Activated T-helper 2 cell treated with anti-CD3 and anti-CD28 coated beads, Interferon-gamma antibody, Interleukin-2, Interleukin-4, amounts not matched to agents 10 μg/mL and 5 μg/mL and 100 μg/mL, durations not matched to agents 14 hours and 24 hours and 36 hours (primary cell): ENCODE measurements at places on chromosomes 5 and 9. TPM values are rescaled to one million over a fixed set of nuclear protein-coding genes. Genes with fewer than 3 reads are reported as not detected.

The S100Z gene
- 0.99 and 1.1 TPM in 2 replicates for total RNA-seq

DNA sequence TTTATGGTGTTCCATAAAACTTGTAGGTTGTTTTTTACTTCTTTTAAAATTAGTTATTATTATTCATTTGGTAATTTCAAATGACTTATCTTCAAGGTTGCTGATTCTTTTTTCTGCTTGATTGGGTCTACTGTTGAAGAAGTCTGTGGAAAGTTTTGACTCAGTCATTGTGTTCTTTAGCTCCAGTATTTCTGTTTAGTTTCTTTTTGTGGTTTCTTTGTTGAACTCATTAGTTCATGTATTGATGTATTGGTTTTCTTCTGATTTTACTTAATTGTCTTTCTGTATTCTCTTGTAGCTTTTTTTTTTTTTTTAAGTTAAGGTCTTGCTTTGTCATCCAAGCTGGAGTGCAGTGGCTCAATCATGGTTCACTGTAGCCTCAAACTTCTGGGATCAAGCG, 345.4 kb upstream of the MEF2C start:
- H3K27ac ChIP-seq = no peak overlapping the region
- no peak overlapping the region for H3K4me3 ChIP-seq
- DNase-seq = no peak
- no peaks in the 10 kb centered on the region for H3K36me3 ChIP-seq
- H3K4me1 ChIP-seq = peaks cover 7% of the 10 kb centered on the region
- no peaks in the 10 kb centered on the region for H3K27me3 ChIP-seq

GRCh38 chr9:9504869-9505268, 1107.9 kb downstream of the PTPRD start:
- no peak overlapping the region for H3K4me3 ChIP-seq
- no peaks in the 10 kb centered on the region for H3K4me1 ChIP-seq
- DNase-seq = no peak
- no peaks in the 10 kb centered on the region for H3K27me3 ChIP-seq

DNA sequence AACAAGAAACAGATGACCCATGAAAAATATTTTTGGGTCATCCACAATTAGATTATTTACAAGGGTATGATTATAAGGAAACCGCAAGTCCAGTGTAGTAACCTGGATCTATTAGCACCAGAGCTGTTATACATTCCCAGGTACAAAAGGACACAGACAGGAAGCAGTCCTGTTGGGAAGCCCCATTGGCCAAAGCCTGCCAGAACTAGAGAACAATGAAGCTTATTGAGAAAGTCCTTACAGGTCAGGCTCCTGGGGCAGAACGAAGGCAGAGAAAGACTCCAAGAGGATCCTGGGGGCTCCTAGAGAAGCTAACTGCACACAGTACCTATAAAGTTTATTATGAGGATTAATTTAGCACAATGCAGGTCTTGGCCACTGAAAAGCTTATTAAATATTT, 169.9 kb downstream of the PARP8 start:
- no peaks in the 10 kb centered on the region for H3K4me1 ChIP-seq
- DNase-seq = no peak
- H3K27me3 ChIP-seq = no peaks in the 10 kb centered on the region
- H3K27ac ChIP-seq = no peak overlapping the region
- peaks cover 42% of the 10 kb centered on the region for H3K36me3 ChIP-seq
- no peak overlapping the region for H3K4me3 ChIP-seq

- H3K36me3 ChIP-seq = no peaks in the 10 kb centered on the region
- H3K27me3 ChIP-seq = peaks cover 84% of the 10 kb centered on the region
- no peak overlapping the region for H3K4me3 ChIP-seq
- H3K27ac ChIP-seq = no peak overlapping the region
- no peak for DNase-seq
- H3K4me1 ChIP-seq = no peaks in the 10 kb centered on the region
Measured at GRCh38 chr9:976943-977837, 735 bp downstream of the DMRT3 start.

- no peak for DNase-seq
- H3K4me1 ChIP-seq = no peaks in the 10 kb centered on the region
- no peaks in the 10 kb centered on the region for H3K36me3 ChIP-seq
- H3K4me3 ChIP-seq = no peak overlapping the region
Measured at GRCh38 chr5:101929628-101930027, 366.5 kb downstream of the SLCO4C1 start.

DNA sequence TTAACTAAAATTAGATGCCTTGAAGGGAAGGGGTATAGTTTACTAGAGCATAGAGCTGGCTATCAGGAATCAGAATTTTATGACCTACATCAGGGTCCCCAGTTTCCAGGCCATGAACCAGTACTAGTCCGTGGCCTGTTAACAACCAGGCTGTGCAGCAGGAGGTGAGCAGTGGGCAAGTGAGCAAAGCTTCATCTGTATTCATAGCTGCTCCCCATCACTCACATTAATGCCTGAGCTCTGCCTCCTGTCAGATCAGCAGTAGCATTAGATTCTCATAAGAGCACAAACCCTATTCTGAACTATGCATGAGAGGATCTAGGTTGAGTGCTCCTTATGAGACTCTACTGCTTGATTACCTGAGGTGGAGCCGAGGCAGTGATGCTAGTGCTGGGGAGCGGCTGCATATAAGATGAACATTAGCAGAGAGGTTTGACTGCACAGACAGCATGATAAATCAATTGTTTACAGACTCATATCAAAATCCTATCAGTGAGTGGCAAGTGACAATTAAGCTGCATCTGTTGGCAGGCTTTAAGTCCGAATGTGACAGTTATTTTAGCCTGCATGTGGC, 44.6 kb downstream of the TAF11L14 start:
- no peak overlapping the region for H3K27ac ChIP-seq
- H3K27me3 ChIP-seq = no peaks in the 10 kb centered on the region
- H3K36me3 ChIP-seq = no peaks in the 10 kb centered on the region
- no peak for DNase-seq

DNA sequence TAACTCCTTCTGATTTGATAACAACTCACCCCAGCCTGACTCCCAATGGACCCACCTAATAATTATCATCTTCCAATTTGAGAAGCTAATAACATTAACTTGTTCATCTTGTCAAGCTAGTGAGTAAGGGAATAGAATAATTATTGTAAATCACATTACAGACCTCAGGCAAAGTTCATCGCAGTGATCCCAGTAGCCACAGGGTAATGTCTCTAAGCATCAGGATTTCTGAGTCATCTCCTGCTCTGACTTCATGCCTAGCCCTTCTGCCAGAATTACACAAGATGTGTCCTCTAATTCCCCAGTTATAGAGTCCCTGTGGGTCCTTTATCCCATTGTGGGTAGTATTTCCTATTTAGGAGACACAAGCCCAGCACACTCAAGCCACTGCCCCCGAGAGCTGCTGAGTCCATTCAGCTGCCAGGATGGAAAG, 365.7 kb downstream of the DEPDC1B start:
- no peaks in the 10 kb centered on the region for H3K4me1 ChIP-seq
- no peak overlapping the region for H3K4me3 ChIP-seq
- H3K27me3 ChIP-seq = no peaks in the 10 kb centered on the region
- no peak for DNase-seq
- no peak overlapping the region for H3K27ac ChIP-seq

DNA sequence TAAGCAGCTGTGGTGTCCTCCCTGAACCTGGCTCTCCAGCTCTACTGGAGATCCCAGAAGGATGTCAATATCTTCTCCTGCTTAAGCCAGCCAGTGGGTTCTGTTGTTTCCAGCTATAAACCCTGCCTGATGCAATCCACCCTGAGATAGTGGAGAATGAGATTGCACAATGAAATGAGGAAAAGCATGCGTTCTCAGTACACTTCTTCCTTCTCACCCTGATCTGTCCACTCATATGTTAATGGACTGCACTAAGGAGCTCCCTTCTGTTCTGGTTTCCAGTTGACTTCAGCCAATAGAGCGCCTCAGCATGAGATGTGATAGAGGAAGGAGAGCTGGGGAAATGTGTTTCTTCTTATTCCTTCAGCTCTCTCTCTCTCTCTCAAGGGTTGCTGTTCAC, 40.0 kb upstream of the CDH6 start:
- H3K27me3 ChIP-seq = no peaks in the 10 kb centered on the region
- no peak for DNase-seq
- no peaks in the 10 kb centered on the region for H3K4me1 ChIP-seq
- no peak overlapping the region for H3K4me3 ChIP-seq
- no peaks in the 10 kb centered on the region for H3K36me3 ChIP-seq
- H3K27ac ChIP-seq = no peak overlapping the region

DNA sequence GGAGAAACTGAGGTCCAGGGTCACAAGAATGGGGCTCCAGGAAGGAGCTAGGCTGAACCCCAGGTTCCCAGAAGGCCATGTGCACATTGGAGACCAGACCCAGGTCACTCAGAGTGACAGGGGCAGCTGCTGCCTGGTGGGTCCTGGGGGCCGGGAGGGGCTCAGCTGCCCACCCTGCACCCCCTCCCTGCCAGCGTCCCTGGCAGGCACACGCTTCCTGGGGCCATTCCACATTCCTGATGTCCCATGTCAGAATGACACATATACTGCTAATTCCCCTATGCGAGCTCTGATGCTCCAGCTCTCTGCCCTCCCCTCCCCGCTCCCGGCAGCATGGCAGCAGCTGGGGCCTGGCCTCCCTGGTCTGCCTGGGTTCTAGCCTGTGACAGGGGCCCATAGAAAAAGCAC, 14.0 kb downstream of the FGFR4 start:
- H3K27ac ChIP-seq = no peak overlapping the region
- H3K4me1 ChIP-seq = no peaks in the 10 kb centered on the region
- no peak overlapping the region for H3K4me3 ChIP-seq
- H3K27me3 ChIP-seq = peaks cover 2% of the 10 kb centered on the region
- DNase-seq = no peak

GRCh38 chr5:170235876-170236864, 3.4 kb downstream of the C5orf58 start:
- no peaks in the 10 kb centered on the region for H3K27me3 ChIP-seq
- H3K36me3 ChIP-seq = peaks cover 24% of the 10 kb centered on the region
- no peak overlapping the region for H3K27ac ChIP-seq
- no peak for DNase-seq

DNA sequence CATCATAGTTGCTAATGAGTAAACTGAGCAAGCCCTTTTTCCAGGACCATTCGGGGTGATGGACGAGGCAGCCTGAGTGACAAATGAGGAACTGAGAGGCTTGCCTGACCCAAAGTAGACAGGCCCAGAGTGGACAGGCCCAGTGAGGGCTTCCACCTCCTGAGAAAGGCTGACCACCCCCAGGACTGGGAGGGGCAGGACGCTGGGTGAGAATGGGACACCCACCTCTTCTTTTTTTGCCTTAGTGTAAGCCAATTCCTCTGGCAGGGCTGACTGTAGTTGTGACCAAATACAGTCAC, 68.3 kb downstream of the MACROH2A1 start:
- H3K27me3 ChIP-seq = no peaks in the 10 kb centered on the region
- no peak overlapping the region for H3K27ac ChIP-seq
- no peak for DNase-seq
- peaks cover 43% of the 10 kb centered on the region for H3K36me3 ChIP-seq
